ENCODE measurements at places on chromosomes 4 and X.

DNA sequence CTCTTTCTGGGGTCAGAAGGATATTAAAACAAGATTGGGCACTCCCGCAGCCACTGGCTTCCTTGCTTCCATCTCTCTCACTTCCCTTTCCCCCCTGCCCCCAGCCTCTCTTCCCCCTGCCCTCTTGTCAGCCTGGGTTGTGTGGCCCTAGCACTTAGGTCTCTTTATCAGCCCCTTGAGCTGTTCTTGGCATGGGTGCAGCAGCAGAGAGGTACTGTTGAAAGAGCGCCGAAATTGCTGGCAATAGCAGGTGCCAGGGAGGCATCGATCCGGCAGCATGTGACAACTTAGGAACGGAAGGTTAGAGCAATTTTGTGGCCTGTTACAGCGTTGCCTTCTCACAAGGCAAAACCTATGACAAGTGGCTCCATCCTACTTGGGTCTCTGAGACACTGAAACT is 333.1 kb upstream of the IGFBP7 start:
- DNase-seq = no peak

DNA sequence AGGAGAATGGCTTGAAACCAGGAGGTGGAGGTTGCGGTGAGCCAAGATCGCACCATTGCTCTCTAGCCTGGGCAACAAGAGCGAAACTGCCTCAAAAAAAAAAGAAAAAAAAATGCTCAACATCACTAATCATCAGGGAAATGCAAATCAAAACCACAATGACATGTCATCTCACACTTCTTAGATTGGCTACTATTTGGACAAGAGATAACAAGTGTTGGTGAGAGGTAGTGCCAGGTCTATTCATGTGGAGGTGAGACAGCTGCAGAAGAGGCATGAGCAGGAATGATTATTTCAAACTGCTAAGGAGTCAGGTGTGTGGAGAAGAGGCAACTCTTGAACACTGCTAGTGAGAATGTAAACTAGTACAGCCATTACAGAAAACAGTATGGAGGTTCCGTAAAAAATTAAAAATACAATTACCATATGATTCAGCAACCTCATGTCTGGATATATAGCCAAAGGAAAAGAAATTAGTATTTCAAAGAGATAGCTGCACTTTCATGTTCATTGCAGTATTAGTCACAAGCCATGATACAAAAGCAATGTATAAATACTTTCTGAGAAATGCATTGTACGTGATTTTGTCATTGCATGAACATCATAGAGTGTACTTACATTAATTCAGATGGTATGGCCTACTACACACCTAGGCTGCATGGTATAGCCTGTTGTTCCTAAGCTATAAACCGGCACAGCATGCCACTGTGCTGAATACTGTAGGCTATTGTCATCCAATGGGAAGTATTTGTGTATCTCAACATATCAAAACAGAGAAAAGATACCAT is 75.3 kb downstream of the TMEM144 start:
- no peak for DNase-seq

DNA sequence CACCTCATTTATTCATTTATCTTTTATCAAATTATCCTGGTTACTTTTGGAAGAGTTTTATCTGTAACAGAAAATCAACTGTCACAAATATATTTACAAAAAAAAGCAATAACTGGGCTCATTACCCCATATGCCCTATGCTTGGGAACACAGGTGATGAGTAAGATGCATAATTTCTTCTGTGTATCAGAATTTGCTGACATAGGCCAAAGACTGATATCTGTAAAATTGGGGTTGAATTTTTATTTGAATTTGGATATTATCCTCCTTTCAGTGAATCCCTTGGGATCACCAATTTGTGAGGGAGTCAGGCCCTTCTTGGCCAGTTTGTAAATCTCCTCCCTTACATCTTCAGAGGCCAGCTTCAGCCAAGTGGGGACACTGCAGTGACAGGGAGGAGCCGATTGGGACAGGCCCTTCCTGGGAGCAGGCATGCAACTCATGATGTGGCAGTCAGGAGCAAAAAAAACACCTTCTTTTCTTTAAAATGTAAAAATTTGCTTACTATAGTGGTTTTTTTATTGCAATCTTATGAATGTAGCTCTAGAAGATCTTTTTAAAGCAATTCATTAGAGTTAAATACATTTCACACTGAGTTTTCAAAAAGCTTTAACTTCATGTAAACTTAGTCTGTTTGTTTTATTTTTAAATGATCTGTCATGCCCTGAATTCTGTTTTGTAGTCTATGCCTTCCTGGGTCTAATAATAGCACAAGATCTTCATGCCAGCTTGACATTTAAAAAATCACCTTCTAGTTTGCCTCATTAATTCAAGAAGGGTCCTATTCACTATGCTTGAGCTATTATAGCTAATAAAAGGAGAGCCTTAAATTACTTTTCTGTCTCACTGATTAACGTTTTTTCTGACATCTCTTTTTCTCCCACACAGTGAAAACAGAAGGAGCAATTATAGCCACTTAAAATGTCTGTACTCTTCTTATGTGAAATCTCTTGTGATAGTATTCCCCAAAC is 136.6 kb upstream of the SPRY1 start:
- DNase-seq = no peak

DNA sequence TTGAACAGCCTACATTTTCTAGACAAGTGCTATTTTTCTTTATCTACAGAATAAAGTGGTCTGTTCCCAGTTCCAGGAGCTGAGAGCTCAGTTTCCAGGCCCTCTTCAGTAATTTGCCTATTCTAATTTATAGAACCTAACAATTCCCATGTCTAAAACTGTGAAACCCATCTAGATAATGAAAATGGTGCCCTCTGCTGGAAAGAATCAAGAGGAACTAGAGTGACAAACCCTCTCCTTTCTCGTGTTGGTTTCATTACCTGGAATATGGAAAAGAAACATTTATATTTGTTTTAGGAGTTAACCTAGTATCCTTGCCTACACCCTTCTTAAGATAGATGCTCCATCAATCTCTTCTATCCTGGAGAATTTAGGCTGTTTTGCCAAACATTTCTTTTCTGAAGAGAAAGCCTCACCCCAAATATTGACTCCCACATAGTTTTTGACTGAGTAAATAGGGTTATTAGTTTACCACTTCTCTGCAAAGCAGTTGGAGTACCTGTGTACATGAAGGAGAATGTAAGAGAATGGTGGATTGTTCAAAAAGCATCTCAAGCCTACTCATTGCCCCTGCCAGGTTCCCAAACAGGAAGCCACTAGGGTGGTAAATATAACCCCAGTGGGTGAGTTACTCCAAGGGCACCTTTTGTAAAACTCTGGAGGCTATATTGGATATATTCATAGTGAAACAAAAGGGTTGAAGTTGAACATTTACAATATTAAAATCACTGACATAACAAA is 121.6 kb downstream of the RASL11B start:
- DNase-seq = peak; percentile 6

DNA sequence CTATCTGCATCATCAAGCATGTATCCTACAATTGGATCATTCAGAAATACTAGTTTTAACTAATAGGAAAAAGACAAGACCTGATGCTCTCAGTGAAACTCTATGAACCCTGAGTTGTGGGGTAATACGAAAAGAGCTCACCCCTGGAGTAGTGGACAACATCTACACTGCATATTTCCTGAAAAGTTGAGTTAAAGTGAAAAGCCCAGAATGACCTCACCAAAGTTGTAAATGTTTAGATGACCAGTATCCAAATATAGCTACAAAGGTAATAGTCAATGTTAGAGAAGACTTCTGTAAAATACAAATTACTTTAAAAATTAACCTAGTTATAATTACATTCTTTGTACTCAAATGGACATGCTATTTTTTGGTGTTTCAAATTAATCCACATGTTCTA is 52.8 kb upstream of the SRPX start:
- DNase-seq = no peak

DNA sequence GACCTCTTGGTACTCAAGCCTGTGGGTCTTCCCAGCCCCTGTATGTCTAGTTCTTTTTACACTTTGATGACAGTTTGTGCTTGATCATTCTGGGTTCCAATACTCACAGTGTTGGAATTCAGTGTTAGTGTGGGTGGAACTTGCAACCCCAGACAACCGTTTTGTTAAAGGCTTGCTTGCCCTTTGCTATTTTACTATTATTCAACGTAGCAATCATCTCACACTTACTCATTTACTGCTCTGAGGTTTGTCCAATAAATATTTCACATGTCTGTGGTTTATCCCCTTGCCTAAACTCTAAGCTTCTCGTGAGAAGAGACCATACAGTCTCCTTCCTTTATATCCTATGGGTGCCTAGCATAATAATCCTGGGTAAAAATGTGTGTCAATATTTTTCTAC is 15.3 kb downstream of the CCNG2 start:
- no peak for DNase-seq

DNA sequence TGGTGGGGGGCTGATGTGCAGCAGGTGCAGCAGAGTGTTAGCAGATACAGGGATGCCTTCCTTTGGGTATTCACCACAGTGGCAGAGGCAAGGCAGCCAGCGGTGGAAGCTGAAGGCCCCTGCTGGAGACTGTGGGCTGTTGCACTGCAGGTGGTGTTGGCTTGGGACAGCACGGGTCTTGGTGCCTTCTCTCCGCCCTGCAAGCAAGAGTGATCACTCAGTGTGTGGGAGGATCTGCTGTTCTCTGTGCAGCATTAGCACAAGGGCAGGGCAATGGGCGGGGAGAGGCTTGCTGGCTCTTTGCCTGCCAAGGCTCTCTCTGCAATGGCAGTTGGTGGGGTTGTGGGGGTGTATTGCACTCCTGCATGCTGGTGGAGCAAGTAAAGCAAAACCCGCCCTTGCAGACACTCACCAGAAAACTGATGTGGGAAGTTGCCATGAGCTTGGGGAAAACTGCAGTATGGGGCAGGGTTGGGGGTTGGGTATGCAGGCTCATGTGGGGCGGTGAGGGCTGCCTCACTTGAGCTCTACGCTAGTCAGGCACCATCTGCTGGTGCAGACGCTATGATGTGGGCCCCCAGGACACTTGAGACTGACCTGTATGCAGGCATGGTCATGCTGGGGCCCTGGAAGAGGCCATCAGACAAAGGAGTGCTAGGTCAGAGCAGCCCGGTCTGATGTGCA is 820.8 kb upstream of the GRIA3 start:
- DNase-seq = no peak

DNA sequence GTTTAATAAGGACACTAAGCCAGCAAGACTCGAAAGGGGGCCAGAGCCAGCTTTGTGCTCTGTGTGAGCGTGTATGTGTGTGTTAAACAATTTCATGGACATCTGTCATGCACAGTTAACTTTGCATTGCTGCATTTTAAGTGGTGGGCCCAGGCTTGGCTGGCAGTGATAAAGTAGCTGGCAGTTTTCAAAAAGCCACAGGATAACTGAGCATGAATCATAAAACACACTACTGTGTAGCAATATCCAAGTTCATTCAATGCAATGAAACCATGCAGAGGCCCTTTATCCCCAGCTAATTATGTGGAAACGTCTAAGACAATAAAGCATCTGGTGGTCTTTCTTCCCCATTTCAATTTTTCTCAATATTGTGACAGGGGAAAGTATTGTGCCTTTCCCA is 132.9 kb downstream of the NKX6-1 start:
- DNase-seq = no peak
